ENCODE measurements at places on chromosomes 16 and 17.

- DNase-seq: peak; percentile 50
These were observed 13.3 kb downstream of the GGA2 start for GRCh38 chr16:23496821-23497542.

- DNase-seq: peak; percentile 64
These were observed 27.8 kb downstream of the CASKIN2 start for GRCh38 chr17:75487351-75488070.

- DNase-seq: no peak
These were observed 7.6 kb downstream of the PHB1 start for GRCh38 chr17:49407086-49407485.

- DNase-seq: no peak
These were observed 18.8 kb upstream of the KRT10 start for GRCh38 chr17:40841246-40841645.

DNA sequence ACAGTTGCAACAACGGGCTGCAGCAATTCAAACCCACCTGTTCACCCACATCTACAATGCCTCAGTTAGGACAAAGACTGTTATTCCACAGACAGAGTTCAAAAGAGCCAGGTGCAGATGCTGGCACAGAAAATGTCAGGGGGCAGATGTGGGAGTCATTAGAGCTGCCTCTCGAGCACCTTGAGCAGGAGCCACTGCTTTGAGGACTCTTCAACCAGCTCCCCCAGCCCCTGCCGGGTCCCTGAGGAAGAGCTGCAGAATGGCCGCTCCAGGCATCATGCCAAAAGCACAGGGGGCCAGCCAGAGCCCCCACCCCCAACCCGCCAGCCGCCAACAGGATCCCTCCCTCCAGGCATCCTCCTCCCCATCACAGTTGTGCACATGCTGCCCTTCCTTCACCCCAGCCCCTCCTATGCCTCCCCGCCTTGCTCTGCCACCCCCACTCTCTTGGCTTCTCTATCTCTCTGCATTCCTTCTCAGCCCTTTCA is 20.8 kb downstream of the C17orf67 start:
- DNase-seq: no peak

GRCh38 chr17:33335491-33336173 is 42.5 kb upstream of the ASIC2 start:
- DNase-seq: no peak

- DNase-seq: no peak
These were observed 132.8 kb downstream of the SEC14L1 start for GRCh38 chr17:77273397-77274085.

DNA sequence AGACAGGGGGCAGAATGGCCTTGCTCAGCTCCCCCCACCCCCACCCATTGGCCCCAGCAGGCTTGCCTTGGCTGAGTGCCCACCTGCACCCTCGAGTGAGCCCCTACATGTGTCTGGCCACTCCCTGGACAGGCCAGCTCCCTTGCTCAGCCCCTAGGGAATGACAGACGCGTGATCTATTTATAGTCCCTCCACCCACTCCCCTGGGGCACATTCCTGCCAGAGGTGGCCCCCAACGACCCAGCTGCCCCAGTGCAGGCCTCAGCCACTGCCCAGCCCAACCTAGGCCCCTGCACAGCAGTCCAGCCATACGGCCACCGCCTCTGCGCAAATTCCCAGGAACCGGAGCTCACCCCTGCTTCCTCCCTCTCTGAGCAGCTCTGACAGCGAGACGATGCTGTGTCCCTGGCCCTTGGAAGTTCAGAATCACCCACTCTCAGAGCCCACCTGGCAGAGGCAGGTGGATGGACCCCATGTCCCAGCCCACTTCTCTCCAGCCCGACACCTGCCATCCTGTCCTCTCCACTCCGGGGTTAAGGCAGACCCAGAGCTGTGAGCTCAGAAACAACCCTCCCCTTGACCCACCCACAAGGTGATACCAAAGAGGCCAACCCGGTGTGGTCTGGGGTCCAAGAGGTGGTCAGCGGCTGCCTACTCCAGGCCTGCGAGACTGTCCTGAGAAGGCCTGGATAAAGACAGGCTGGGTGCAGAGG is 11.5 kb upstream of the P2RX1 start:
- peak; percentile 12 for DNase-seq

DNA sequence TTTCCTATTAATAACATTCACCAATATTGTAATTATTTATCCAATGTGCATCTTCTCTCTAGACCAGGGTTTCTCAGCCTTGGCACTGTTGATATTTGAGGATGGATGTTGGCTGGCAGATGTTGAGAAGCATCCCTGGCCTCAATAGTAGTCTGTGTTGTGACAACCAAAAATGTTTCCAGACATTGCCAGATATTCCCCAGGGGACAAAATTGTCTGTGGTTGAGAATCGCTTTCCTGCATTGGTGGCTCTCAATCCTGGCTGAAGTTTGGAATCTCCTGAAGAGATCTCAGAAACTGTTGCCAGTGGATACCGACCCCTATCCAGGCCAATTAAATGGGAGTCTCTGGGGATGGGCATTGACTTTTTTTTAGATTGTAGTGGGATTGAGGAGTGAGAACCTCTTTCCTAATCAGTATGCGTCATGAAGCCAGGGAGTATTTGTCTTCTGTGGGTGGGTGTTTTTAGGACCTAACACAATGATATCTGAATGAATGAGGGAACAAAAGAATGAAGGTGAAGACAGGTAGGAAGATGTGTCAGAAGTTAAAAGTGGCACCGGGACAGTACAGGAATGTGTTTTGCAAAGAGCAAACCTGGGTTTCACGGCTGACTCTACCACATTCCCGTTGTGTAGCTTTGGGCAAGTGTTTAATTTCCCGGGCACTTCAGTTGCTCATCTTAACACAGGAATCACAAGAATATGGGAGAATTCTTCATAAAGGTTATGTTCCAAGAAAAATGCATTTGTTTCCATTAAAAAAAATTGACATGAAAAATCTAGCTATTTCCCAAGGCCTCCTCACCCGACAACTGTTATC is 24.3 kb downstream of the HSD17B2 start:
- DNase-seq: no peak

GRCh38 chr17:34703533-34703932 is 124.2 kb downstream of the TMEM132E start:
- DNase-seq: peak; percentile 8

DNA sequence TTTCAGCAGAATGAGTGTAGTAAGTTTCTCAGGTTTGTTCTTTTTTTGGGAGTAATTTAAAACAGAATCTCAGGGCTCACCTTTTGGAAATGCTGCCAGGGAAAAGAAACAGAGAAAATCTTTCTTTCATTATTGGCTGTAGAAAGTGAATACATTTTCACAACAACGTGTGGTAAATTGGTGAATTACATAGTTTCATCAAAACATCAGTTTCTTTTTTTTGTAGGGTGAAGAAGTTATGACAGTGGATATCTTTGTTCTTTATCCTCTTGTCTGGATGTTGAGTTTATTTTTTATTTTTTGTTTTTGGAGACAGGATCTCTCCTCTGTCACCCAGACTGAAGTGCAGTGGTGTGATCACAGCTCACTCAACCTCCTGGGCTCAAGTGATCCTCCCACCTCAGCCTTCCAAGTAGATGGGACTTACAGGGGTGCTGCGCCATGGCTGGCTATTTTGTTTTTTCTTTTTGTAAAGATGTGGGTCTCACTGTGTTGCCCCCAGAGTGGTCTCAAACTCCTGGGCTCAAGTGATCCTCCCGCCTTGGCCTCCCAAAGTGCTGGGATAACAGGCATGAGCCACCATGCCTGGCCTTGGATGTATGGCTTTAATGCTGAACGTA is 2.4 kb downstream of the ZNF267 start:
- no peak for DNase-seq

GRCh38 chr16:70710422-70711210 is 24.8 kb upstream of the MTSS2 start:
- DNase-seq: no peak

- DNase-seq: no peak
These were observed 1718.4 kb downstream of the TP53TG3F start for GRCh38 chr16:35177851-35178250.

- DNase-seq: no peak
These were observed 143.2 kb downstream of the SOCS1 start for GRCh38 chr16:11112723-11113348.

GRCh38 chr16:89944773-89945172 is 3.8 kb upstream of the DEF8 start:
- DNase-seq: peak; percentile 58

DNA sequence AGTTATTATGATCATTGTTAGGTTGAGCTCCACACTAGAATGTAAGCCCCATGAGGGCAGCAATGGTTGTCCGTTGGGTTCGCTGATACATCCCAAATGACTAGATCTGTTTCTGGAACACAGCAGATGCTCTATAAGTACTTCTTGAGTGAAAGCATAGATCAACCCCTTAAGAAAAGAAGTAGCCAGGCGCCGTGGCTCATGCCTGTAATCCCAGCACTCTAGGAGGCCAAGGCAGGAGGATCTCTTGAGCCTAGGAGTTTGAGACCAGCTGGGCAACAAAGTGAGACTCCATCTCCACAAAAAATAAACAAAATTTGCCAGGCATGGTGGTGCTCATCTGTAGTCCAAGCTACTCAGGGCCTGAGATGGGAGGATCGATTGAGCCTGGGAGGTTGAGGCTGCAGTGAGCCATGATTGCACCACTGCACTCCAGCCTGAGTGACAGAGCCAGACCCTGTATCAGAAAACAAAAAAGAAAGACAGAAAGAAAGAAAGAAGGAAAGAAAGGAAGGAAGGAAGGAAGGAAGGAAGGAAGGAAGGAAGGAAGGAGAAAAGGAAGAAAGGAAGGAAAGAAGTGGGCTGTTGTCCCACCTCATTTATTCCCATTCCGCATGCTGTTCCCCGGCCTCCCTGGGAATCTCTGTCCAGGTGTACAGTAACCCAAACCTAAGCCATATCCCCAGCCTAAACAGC is 54.4 kb upstream of the RPL38 start:
- DNase-seq: no peak

DNA sequence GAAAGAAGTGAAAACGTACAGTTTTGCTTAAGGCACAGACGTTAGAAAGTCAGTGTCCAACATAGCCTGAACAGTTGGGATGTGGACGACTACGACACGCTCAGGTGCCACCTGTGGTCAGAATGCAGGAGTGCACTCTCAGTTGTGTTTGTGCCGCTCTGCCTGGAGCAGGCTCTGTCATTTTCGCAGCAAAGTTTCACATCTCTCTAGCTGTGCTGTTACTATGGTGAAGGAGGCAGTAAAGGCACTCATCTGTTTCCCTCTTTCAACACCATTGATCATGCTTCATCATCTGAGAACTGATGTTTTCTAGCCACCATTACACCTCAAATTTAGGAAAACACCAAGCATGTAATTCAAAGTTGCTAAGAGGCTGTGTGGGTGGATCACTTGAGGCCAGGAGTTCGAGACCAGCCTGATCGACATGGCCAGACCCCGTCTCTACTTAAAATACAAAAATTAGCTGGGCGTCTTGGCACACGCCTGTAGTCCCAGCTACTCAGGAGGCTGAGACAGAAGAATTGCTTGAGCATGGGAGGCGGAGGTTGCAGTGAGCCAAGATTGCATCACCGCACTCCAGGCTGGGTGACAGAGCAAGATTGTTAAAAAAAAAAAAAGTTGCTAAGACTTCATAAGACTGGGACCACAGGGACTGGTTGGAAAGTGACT is 44.9 kb upstream of the DNAJA2 start:
- DNase-seq: peak; percentile 91

DNA sequence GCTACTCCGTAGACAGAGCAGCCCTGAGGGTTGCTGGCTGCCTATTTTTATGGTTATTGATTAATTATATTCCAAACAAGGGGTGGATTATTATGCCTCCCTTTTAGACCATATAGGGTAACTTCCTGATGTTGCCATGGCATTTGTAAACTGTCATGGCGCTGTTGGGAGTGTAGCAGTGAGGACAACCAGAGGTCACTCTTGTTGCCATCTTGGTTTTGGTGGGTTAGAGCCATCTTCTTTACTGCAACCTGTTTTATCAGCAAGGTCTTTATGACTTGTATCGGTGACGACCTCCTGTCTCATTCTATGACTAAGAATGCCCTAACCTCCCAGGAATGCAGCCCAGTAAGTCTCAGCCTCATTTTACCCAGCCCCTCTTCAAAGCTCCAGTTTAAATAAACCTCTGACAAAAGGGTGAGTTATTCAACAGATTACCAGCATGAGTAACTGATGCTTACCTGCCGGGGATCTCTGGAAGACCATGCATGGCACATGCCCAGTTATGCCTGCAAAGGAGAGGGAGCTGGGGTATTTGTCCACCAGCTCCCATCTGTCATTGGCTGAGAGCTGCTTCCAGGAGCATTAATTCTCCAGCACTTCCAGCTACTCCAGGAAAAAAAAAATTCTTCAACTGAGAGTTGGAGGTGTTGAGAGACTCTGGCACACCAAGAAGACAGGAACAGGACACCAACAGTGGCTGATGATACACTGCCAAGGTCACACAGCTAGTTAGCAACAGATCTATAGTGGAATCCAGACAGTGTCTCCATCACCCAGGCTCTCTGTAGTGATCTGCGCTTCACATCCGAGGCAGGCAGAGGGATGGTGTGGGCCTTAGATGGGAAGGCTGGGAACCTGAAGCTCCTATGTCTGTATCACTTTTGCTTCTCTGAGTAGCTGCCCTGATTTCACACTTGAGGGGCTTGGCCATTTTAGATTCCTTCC is 36.6 kb upstream of the IL21R start:
- DNase-seq: peak; percentile 42

DNA sequence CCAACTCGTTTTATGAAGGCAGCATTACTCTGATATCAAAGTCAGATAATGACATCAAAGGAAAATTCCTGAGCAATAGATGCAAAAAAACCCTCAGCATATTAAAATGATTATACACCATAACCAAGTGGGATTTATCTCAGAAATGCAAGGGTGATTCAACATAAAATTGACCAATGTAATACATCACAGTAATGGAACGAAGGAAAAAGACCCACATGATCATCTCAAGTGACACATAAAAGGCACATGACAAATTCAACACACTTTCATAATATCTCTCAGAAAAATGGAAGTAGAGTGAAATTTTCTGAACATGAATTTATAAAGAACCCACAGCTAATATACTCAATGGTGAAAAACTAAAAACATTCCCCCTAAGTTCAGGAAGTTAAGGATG is 118.8 kb downstream of the ITFG1 start:
- DNase-seq: no peak

- no peak for DNase-seq
These were observed 166.9 kb downstream of the SEC14L1 start for GRCh38 chr17:77307479-77308198.

GRCh38 chr16:85384833-85385462 is 228.2 kb upstream of the GSE1 start:
- no peak for DNase-seq

DNA sequence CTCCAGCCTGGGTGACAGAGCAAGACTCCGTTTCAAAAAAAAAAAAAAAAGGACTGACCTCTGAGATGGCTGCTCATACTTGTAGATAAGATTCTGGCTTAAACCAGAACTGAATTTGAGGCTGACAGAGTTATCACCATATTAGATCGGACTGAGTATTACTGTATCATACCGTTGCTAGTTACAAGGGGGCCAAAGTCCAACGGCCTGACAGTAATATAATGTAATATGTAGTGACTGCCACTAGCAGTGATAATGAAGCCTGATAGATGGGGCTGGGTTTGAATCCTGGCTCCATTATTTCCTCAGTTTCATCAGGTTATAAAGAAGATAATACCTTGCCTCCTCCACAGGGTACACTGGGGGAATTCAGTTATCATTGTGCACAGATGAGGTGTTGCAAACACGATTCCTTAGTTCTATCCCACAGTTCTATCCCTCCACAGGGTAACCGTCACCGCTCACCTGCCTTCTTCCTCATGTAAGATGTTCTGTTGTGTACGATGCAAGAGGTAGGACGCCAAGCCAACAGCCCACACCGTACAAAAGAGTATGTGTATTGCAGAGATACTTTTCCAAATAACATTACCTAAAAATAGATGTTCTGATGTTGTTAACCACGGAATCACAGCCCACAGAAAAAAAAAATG is 5.2 kb downstream of the TMEM220 start:
- DNase-seq: no peak

- no peak for DNase-seq
These were observed 26.7 kb downstream of the ABCA5 start for GRCh38 chr17:69300222-69300621.

All from B cell (primary cell).